ENCODE measurements at places on chromosomes 4 and X.
A peak's percentile ranks its signal among the peaks of the same experiment; 100 is the strongest.

DNA sequence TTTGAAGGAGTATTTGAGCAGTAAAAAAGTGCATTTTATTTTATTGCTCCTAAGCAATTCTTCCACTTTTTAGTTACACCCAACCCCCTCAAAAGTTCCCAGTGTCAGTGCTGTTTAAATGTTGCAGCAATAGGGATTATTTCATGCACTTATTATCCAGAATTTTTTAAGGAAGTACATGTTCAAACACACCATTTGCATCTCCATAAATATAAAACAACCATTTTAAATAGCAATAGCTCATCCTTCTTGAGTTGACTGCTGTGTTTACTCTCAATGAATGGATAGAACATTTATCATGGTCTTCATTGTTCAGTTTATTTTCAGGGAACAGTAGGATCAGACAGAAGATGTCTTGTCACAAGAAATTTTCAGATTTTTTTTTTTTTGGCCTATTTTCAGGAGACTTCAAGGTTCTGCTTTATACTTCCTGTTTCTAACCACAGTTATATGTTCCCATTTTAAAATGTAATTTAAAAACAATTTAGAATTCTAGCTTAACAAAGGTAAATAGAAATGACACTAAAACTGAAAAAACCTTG, 171.9 kb downstream of the TMA16 start:
- no peak for DNase-seq

GRCh38 chr4:9704551-9705332, 76.7 kb upstream of the DRD5 start:
- DNase-seq = no peak

- DNase-seq = no peak
These were observed 128.7 kb downstream of the ARHGAP24 start for GRCh38 chr4:85603437-85604336.

GRCh38 chrX:112233164-112233563, 150.6 kb upstream of the TRPC5 start:
- DNase-seq = no peak

DNA sequence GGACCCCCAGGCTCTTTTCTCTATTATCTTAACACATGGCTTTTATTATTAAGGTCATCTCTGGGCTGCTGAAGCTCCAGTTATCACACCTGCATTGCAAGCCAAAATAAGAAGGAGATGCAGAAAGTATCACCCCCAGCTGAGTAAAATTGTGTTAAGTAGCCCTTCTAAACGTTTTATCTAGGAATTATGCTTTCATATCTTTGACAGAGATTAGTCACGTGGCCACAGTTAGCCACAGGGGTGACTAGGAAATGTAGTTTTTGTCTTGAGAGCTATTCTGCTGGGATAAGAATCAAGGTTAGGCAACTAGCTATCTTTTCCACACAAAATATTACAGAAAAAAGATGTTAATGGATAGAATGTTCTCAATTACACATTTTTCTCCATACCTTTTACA, 102.1 kb downstream of the ANXA3 start:
- no peak for DNase-seq

DNA sequence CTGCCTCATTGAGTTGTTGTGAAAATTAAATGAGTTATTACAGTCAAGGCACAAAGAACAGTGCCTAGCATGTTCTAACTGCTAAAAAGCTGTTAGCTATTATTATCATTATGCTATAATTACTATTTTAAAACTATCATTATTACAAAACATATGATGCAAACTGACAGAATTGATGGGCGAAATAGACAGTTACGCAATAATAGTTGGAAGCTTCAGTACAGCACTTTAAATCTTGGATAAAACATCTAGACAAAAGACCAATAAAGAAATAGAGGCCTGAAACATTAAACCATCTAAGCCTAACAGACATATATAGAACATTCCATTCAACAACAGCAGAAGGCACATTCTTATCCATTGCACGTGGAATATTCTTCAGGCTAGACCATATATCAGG, 73.0 kb downstream of the TAB3 start:
- no peak for DNase-seq

DNA sequence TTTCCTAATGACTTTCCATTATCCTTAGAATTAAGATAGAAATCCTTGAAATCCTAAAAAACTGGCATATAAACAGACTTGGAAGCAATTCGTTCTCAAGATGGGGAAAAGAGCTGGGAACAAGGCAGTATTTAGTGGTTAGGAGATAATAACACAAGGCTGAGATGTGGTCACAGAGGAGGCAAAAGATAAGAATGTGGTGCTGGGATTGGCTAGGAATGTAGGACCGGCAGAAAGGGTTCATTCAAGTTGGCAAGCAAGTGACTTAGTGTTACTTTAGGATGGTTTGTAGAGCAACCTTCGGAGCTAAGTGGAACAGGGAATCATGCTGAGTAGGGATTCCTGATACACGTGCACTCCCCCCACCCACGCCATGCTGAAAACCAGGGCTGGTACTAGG, 121.9 kb upstream of the RPS6KA3 start:
- DNase-seq = no peak

DNA sequence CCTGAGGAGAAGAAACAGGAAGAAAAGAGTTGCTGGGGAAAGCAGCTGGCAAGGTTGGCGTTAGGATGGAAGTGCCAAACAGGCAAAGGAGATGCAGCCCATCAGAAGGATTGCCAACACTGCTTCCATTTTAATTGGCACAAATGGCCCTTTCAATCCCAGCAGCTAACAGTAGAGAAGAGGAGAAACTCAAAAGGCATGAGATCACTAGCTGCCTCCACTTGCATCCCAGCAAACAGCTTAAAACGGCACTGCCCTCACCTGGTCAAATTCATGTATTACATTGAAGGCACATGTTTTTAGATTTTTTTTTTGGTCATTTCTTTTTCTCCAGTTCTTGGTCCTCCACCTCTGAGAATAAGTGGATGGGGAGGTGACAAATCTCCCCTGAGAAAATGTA, 14.9 kb upstream of the LOC101059915 start:
- peak; percentile 25 for DNase-seq

- DNase-seq = peak; percentile 16
These were observed 36.4 kb downstream of the TMEM154 start for GRCh38 chr4:152643153-152644035.

DNA sequence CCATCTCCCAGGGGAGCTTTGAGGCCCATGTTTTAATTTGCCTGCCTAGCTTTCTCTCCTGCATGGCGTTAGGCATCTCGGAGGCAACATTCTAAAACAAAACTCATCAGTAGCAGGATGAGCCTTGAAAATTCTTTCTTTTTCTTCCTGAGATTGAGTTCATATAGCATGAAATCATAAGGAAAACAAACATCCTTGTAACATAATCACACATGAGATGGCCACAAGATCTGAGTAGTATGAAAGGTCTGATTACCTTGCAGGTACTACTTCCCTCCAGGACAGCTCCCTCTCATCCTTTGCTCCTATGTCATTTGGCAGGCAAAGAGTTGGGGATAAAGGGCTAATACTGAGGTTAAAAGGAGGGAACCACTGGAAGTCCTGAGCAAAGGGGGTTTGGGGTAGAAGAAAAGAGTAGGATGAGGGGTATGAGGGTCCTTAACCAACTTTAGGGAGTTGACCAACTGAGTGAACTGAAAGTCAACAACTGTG, 37.5 kb upstream of the CXCL8 start:
- no peak for DNase-seq

DNA sequence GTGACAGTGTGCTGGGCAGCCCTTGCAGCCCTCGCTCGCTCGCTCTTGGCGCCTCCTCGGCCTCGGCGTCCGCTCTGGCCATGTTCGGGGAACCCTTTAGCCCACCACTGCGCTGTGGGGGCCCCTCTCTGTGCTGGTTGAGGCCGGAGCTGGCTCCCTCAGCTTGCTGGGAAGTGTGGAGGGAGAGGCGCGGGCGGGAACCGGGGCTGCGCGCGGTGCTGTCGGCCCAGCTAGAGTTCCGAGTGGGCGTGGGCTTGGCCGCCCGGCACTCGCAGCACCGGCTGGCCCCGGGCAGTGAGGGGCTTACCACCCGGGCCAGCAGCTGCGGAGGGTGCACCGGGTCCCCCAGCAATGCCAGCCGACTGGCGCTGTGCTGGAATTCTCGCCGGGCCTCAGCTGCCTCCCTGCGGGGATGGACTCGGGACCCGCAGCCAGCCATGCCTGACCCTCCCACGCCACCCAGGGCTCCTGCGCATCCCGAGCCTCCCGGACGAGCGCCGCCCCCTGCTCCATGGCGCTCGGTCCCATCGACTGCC, 770.1 kb upstream of the GALNTL6 start:
- DNase-seq = no peak

DNA sequence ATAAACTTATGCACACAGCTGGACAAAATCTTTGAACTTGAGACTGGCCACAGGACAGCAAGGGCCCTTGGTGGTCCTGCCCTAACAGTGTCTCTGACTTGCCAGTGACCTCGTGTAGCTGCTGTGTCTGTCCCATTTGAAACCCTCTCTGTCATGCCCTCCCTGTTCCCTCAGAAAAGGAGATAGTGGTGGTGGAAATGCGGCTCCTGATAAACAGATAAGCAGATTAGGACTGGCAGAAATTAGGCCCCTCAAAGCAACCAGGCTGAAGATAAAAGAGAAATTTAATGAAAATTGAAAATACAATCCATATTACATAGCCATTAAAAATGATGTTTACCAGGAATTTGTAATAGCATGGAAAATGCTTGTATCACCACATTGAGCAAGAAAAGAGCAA, 136.6 kb upstream of the ATP6AP2 start:
- DNase-seq = no peak

DNA sequence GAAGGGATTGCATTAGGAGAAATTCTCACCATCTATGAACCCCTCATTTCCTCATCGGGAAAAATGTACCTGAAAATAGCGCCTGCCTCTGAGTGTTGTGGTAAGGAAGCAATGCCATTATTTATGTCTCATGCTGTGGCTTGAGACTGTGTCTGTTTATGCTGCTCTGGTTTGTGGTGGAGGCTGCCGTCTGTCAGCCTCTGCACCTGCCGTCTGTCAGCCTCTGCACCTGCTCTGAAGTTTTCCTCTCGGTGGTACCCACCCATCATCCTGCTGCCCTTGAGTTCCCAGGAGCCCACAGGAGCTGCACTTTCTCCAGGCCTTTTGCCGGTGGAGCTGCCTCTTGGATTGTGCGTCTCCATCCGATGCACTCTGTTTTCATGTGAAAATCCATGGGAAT, 68.5 kb upstream of the PPP2R3B start:
- DNase-seq = no peak

GRCh38 chr4:10013722-10014121, 7.6 kb downstream of the SLC2A9 start:
- peak; percentile 32 for DNase-seq

- no peak for DNase-seq
These were observed 92.6 kb downstream of the KDR start for GRCh38 chr4:55032788-55033187.

DNA sequence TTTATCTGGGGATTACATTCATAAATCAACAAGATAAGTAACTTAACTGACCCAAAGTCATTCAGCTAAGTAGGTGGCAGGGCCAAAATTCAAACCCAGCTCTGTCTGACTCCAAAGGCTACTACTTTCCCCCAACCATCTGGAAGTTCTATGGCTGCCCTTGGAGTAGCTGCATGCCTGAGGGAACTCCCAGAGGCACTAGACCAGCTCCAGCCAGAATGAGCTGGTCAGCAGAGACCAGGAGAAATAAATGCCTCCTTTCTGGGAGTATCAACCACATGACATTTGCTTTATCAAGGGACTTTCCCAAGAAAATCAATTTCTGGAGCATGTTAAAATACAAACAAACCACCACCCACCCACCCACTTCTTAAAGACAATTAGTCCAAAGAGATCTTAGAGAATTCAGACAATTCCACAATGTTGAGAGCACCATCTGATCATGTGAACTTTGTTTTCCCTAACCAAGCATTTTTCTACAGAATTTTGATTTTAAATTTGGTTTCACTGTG, 180.5 kb downstream of the EFHC2 start:
- no peak for DNase-seq

DNA sequence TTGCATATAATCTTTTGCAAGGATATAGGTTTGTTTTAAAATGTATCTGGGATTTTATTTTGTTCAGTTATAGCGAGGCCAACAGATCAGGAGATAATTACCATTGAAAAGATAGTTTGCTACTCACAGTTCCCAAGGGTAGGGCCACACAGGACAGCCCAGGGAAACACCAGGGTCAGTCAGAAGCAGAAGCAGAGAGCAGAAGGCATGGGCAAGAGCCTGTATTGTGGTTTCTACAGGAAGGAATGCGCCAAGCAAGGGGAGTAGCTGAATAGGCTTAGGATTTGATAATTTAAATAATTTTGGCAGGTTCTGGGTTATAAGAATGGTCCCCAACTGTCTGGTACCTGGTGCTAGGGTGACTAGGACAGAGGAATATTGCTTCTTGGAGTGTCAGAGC, 61.6 kb downstream of the SYNPO2 start:
- no peak for DNase-seq

GRCh38 chrX:40952855-40953254, 132.4 kb upstream of the USP9X start:
- peak; percentile 18 for DNase-seq

DNA sequence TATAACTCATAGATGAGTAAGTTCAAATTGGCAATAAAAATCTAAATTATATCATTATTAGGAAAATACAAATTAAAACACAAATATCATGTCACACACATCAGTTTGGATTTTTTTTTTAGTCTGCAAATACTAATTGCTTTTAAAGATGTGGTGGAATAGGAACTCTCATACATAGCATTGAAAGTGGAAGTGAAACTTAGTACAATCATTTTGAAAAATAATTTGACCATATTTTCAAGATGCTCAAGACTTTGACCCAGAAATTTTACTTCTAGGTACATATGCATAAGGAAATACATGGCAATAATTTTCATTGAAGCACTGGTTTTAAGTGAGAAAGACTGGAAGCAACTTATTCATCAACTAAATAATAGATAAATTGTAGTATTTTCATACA, 147.5 kb upstream of the SMIM31 start:
- DNase-seq = no peak

DNA sequence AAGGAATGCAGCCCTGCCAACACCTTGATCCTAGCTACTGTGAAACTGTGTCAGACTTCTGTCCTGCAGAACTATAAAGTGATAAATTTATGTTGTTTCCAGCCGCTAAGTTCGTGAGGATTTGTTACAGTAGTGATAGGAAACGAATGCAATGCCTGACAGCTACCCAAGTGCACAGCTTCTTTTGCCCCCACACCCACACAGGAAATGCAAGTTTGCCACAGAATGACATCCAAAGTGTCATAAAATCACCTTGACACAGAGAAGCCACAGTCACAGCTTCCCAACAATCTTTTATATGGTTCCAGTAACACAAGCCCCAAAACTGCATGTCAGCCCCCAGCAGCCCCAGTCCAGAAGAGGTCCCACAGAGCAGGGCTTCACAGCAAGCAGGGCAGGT, 216.9 kb upstream of the S100G start:
- no peak for DNase-seq

DNA sequence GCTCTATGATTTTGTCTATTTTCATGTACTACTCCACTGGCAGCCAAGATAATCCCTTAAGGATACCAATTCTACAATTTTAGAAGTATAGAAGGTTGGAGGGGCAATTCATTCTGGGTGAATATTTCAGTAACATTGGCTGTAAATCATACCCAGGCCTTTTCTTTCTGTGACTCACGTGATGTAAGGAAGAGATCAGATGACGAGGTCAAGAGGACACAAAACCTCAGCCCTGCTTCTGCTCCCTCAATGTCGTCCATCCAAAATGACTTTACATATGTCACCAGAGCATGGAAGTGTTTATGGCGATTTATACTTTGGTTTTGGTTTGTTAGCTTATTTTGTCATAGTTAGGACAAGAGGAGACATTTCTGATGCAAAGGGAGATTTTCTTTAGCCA, 70.7 kb upstream of the SLC4A4 start:
- DNase-seq = no peak

GRCh38 chrX:56233682-56234081, 1.5 kb downstream of the KLF8 start:
- no peak for DNase-seq
